Activated T-helper 1 cell treated with anti-CD3 and anti-CD28 coated beads, Interleukin-12 subunit alpha, Interleukin-12 subunit beta, Interleukin-2, Interleukin-4 antibody, amounts not matched to agents 30 ng/mL and 10 ng/mL and 1 ng/mL, durations not matched to agents 14 hours and 24 hours and 36 hours (primary cell): ENCODE measurements at places on chromosomes 6 and 20.

DNA sequence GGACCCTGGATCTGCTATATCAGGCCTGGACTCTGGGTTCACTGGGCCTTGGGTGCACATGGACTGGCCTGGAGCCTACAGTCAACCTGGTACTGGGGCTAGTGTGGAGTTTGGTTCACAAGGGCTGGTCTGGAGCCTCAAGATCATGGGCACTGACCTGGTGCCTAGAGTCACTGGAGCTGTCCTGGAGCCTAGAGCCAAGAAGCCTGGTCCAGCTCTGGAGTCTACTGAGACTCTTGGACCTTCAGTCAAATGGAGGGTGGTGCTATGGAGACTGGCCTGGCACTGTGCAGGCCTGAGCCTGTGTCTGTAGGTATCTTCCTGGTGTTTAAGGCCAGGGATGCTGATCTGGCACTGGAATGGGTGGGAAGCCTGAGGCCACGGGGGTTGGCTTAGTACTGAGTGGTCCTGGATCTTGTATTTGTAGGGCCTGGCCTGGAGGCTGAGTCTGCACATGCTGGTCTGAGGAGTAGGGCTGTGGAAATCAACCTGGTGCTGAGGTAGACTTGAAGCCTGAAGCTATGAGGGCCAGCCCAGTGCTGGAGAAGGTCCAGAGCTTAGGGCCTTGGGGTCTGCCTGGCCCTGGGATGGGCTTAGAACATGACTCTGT is 16.5 kb upstream of the WFDC9 start:
- no peak for DNase-seq

DNA sequence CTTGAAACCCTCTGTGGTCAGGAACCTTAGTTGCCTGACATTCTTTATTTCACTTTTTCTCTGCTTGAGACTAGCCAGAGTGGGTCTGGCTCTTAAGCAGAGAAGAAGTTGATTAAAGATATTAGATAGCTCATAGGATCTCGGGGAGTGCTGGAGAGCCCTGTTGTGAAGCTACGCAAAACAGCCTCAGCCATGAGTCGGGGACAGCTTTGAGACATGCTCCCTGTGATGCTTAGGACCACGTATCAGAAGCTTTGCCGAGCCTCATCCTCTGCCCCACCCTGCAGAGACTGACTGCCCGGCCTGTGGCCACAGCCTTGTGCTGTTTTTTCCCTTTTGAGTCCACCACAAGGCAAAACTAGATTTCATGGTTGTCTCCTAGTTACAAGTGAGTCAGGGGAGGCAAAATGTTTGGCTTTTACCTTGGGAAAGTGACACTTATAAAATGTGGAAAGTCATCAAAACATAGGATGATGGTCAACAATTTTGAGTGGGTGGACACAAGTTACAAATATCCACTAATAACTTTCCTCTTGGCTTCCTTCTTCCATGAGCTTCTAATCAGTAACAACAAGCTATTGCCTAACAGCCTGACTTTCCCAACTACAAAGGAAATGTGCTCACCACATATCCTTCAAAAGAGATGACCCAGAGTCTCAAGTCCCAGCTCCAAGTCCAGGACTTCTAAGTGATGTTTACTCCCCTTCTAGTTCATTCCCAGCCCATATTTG is 108.4 kb downstream of the JAG1 start:
- DNase-seq: no peak

DNA sequence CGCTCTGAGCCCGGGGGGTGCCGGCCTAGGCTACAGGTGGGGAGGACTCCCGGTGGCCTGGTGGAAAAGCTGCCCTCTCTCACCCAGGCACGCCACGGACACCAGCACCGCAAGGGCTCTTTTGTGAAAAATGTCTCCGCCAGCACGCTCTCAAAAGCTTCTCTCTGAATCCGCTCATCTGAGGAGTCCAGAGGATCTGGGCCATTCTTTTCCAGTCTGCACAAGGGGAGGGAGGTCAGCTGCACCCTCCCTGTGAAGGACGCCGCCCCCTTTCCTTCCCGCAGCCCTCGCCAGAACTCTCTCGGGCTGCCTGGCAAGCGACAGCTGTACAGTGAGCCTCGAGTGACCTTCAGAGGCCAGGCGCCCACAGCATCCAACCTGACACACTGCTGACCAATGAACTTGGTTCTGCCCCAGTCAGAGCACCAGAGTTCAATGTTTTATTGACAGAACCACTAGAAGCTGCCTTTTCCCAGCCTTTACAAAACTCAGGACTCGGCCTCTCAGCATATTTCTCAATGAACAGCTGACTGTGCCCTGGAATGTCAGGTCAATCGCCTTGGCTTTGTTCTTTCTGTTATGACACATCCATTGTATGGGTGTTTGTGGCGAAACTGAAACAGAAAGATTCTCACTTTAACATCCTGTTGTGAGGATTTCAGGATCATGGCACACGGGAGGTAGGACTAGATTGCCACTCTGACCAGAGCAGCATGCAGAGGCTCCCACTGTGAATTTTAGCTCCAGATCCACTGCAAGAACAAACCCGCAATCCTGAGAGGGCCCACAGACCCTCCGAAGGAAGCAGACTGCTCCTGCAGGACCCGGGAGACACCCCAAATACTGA is 26.7 kb downstream of the SERPINB9 start:
- DNase-seq: no peak

DNA sequence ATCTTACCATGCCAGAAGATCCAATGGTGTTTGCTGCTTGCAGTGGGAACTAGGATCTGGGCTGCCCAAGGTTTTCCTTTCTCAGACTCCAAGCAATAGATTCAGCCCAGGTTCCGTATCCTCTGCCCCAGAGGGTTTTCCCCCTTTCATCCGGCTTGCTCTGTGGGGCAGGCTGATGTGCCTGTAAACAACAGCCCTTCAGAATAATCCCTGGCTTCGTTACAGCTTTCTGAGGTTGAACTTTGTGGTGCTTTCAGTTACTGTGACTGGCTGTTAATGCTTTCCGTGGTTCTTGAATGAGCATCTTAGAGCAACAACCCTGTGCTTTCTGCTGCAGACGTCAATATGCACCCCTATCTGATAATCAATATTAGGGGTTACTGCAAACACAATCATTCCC is 400.4 kb downstream of the BTBD3 start:
- no peak for DNase-seq

- DNase-seq: no peak
These were observed 132.1 kb upstream of the ARID1B start for GRCh38 chr6:156645097-156645496.

GRCh38 chr6:20542927-20543602 is 8.8 kb downstream of the CDKAL1 start:
- peak; percentile 35 for DNase-seq

DNA sequence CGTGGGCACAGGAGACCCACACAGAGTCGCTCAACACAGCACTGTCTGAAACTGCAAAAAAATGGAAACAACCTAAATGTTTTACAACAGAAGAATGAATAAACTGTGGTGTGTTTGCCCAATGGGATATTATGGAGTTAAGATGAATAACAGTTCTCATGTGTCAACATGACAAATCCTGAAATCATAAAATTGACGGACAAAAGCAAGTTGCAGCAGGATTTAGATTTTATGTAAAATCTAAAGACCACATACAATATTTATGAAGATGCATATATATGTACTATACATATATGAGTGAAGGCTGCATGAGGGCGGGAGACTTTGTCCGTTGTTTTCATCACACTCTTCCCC is 79.7 kb downstream of the GRM4 start:
- no peak for DNase-seq

- no peak for DNase-seq
These were observed 55.9 kb upstream of the HDDC2 start for GRCh38 chr6:125357515-125358256.

GRCh38 chr20:50342638-50343102 is 152.0 kb downstream of the CEBPB start:
- DNase-seq: no peak

- DNase-seq: no peak
These were observed 266.2 kb upstream of the ZFP64 start for GRCh38 chr20:52457826-52458225.

DNA sequence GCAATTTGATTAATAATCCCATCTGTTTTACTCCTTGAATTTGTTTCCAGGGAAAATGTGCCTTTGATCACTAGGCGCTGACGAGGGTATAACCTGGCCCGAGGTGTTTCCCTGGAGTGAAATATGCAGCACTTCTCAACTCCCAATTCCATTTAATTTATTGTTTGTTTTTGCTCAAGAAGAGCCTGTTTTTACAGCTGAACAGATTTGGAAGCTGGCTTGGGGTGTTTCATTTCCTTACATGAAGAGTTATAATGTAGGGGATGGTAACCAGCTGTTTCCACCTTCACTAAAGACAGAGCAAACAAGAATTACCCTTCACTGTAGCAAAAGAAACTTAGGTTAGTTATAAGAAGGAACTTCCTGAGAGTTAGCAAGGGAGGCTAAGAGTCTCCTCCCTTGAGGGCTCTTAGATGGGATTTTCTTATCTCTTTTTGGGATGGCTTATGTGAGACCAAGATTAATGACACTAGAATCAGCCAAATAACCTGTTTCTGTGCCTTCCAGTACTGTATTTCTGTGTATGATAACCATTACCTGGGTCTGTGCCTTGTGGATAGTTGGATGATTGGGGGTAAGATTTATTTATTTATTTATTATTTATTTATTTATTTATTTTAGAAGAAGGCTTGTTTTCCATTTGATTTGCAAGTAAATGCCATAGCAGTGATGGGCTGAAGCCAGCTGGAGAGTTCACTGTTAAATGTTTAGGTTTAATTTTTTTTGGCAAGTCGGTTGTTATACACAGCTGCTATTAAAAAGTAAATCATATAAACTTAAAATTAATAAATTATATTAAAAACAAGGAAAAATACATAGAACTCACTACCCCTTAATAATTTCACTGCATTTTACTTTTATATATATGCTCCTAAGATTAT is 162.2 kb upstream of the BMP2 start:
- no peak for DNase-seq

DNA sequence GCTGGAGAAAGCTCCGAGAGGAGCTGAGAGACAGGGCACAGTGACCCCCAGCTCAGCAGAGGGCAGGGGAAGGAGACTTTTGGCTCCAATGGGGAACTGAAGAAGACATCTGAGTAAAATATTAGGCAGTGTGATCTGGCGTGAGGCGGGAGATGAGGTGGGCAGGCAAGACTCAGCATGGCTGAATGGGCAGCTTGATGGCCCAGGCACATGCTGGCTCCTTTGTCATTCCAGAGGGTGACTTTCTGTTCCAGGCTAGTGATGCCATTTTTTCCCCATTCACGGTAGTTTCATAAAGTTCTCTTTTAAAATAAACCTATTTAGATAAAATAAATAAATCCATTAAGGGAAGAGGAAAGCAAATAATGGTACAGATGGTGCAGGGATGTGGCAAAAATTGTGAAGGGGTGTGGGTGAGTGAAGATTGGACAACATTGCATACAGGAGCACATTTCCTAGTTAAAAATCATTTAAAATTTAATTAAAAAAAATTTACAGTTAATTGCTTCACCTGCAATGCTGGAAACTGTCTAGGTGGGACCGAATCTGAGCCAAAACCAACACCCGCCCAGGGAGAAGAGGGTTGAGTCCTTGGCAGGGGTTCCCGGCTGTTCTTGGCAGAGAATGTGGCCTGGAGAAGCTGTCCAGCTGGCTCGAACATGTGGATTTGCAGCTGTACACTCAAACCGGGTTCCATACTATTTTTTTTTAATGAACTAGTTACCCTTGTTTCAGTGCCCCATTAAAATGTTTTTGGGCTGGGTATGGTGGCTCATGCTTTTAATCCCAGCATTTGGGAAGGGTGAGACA is 41.7 kb upstream of the PRELID3B start:
- DNase-seq: no peak

DNA sequence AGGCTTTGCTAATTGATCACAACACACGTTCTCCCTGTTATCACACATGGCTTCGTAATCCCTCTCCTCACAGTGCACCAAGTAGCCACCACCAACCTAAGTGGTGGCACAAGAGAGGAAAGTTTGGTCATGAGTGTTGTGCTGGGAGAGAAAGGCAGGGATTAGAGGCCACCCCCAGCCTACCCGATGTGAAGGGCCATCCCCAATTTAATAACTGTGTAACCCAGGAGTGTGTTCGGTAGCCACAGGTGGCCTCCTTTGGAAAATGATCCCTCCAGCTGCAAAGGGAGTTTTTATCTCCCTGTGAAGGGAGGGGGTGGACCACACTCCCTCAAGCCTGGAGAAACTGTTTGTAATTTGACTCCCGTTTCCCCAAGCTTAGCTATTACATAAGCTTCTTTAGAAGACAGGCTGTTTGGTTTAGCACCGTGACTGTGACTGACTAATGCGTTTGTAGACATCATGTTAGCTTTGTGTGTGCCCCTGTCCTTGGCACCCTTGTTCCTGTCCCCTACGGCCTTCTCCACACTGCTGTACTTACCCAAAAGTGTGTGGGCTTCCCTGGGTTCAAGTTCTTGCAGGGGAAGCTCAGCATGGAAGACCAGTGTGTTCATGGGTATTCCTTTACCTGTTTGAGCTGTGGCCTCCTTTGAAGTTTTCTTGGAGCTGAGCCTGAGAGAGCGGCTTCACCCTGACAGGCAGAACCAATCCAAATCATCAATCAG is 20.6 kb downstream of the PPP1R16B start:
- no peak for DNase-seq

- DNase-seq: peak; percentile 55
These were observed 70.8 kb upstream of the RIPOR2 start for GRCh38 chr6:25006565-25007001.

DNA sequence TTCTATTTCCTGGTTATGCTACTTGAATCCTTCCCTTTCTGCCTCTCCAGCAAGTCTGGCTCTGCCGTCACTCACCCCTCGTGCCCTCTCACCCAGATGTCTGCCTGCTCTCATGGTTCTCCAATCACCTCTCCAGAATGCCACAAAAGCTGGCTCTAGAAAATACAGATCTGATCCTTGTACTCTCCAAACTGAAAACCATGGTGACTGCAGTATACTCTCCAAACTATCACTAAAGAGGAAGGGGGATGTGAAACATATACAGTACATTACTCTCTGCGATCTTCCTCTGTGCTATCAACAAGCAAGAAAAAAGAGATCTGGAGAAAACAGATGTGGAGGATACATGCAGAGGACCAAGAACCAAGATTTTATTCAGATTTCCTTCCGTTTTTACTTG is 91.1 kb downstream of the ATXN1 start:
- DNase-seq: no peak

DNA sequence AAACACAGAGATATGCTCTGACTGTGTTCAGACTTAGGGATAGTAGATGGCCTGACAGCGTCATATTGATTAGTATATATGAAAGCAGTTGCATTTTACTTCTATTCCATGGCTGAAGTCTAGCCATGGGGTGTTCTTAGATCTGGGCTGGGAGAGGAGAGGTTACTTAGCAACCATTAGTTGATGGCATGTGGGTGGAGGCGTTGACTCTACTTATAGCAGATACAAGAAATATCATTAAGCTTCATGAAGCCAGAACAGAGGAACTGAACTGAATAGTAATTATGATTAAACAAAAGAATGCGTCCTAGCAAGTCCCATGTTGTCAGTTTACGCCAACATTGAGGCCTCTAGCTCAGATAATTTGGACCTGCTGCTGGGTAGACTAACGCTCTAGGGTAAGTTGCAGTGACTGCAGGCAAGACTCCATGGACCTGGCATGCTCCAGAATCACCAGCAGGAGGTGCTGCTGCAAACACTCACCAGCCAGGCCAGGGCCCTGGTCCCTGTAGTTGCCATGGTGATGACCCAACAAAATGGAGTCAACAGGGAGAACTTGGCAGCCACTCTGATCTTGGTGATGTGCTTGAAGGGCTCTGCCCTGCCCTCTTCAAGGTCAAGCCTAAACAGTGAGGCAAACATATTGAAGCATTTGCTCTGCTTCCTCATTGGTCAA is 477.3 kb downstream of the PREX1 start:
- no peak for DNase-seq

- DNase-seq: no peak
These were observed 1.4 kb downstream of the SENP6 start for GRCh38 chr6:75603106-75603420.
